ENCODE measurements at places on chromosomes 1 and 21.

DNA sequence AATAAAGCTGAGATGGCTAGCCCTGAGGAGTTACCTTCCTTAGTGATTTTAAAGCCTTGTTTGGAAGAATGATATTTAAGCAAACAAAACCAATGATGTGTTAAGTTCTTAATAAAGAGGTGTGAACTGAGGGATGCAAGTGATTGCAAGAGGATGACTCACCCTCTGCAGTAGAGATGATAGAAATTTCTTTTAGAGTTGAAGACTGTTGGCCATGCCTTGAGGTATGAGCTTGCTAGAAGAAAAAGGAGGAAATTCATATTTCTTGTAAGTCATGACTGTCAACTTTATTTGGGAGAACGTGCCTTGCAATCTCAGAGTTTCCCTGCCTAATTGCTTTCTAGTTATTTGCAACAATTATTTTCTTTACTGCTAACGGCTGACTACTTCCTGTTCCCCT, 94.7 kb downstream of the PLA2G4A start:
- DNase-seq: peak; percentile 22

DNA sequence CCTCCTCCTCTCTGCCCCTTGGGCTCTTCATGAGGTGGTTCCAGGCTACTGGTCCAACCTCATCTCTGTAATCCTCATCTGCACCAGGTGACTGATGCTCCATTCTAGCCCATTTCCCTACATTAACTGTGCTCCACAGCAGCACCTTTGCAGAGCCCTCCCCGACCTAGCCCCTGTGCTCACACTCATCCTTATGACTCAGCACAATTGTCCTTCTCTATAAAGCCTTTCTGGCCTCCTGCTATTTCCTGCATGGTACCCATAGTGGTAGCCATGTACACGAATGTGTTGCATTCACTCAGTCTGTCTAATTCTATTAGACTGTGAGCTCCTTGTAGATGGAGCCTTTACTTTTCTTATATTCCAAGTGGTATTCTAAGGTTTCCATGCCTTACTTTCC, 339.0 kb downstream of the DISC1 start:
- DNase-seq: no peak

- no peak for DNase-seq
Observed at GRCh38 chr1:40306296-40306695, 10.8 kb downstream of the COL9A2 start.

GRCh38 chr1:161905269-161905884, 118.3 kb downstream of the OLFML2B start:
- DNase-seq: peak; percentile 54

- peak; percentile 65 for DNase-seq
Observed at GRCh38 chr1:94876362-94876761, 50.5 kb downstream of the CNN3 start.

DNA sequence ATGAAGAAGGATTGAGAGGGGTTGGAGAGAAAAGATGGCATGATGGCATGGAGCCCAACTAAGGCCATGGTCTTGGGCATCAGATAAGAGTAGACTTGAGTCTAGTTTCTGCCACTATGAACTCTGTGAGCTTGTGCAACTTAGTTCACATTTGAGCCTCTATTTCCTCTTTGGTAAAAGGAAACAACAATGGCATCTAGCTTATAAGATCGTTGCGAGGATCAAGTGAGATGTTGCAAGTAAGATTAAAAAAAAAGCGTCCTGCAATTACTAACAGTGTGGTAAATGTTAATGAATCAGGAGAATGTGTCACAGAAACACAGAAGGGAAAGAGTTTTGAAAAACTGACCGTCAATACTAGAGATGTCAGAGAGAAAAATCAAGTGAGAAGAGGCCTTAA, 202.9 kb upstream of the FGGY start:
- no peak for DNase-seq

GRCh38 chr1:99992760-99993467, 23.1 kb downstream of the SLC35A3 start:
- DNase-seq: no peak

- no peak for DNase-seq
Observed at GRCh38 chr1:153429266-153430165, 13.2 kb downstream of the S100A7A start.

DNA sequence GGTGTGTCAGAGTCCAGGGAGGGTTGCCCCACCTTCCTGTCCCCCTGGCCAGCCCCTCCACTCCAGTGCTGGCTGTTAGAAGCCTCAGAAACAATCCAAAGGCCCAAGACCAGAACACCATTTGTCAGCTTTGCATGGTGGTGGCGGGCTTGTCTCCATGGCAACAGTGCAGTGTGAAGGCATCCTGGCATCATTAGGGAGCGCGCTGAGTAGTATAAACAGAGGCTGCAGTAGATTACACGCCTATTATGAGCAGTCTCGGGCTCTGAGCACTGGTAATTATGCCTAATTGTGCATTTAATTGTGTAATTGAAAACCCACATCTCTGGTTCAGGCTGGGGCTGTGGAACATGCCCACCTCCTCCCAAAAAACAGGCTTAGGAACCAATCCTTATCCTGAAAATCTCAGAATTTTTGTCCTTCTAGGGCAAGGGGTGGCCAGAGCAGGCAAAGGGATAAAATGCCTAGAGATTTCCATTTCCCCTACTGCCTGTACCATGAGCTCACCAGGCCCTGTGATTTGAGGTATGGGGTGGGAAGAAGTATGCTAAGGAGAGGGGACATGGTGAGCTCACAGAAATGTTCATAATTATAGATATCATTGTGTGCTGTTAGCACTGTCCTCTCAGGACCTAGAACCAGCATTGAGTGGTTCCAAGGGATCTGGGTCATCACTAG, 11.7 kb downstream of the NKAIN1 start:
- DNase-seq: no peak

DNA sequence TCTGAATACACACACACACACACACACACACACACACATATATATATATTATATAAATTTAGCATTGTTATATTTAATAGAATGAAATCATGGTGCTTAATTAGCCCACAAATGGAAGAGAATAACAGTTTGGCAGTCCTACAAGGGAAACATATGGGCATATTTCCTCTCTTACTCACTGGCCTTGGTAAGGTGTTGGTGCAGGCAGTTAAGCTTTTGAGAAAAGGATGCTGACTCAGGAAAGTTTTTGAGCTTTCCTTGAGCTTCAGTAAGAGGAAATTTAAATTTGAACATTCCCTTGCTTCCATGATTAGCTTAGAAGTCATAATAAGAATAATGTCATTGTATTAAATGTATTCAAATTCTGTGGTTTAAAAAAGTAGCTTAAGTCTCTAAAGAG, 37.0 kb upstream of the B3GALT5 start:
- DNase-seq: no peak

DNA sequence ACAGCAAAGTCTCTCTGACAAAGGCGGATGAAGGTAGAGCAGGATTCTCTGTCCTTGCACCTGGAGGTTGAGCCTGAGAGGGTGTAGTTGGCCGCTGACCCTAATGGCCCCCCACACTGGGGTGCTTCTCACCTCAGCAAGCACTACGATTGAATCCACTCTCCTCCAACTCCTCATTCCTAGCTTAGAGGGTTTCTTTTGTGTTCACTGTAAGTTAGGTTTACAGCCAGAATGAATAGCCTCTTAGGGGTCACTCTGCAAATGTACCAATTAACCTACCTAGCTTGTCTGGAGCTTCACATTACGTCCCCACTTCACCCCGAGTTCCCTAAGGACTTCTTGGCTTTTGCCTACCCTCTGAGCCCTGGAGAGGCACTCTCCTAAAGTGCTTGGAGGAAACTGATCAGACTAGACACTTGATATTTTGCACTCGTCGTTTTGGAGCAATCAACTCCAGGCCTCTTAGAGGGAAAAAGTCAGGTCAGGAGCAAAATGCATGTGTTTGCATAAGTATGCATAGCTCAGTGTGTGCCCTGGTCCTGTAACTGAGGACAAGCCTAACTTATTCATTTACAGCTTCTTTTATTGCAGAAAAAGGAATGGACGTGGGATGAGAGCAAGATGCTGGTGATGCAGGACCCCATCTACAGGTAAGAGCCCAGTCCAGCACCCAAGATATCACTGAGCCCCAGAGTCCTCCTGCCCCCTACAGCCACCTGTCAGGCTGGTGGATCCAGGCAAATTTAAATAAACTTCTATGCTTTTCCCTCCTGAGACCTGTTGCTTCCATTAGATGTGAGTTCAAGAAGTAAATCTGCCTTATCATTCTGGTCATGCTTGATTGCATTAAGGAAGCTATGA, 76.4 kb downstream of the SPATA46 start:
- no peak for DNase-seq

DNA sequence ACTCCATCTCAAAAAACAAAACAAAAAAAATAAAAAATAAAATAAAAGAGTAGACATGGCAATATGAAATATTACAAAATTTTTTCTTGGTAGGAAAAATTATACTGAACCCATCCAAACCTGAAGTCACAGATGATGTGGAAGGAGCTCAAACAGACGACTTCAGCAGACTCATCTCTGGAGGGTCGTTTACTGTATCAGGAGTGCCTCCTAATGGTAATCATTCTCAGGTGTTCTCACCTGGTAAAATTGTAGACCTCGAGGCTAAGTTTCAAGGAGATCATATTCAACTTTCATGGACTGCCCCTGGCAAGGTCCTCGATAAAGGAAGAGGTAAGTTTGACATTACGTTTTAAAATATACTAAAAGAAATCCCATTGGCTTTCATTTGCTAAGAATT, 54.3 kb upstream of the SH3GLB1 start:
- no peak for DNase-seq

DNA sequence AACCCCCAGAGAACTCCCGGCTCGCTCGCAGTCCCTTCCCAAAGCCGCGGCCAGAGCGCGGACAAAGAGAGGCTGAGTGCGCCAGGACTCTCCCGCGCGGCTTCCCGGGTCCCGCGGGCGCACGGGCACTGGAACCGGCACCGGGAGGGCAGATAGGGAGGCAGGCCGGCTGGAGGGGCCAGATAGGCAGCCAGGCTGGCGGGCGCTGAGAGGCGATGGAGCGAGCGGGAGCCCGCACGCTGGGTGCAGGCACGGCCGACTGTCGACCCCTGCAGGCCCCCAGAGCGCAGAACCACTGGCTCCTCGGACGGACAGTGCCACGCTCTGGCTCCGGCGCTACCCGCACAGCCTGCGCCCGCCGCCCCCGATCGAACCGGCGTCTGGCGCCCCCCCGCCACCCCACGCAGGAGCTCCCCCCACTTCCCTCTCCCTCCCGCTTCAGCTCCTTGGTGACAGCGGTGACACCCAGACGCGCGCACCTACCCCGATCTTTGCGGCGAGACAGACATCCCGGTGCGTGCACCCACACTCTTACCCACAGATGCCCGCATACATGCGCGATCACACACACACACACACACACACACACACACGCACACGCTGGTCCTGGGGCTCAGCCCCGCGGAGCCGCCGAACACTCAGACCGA, 534 bp downstream of the SLC6A9 start:
- DNase-seq: peak; percentile 74

GRCh38 chr1:48596046-48596445, 124.0 kb upstream of the SPATA6 start:
- peak; percentile 24 for DNase-seq

- no peak for DNase-seq
Observed at GRCh38 chr1:14415396-14415795, 183.1 kb upstream of the KAZN start.

DNA sequence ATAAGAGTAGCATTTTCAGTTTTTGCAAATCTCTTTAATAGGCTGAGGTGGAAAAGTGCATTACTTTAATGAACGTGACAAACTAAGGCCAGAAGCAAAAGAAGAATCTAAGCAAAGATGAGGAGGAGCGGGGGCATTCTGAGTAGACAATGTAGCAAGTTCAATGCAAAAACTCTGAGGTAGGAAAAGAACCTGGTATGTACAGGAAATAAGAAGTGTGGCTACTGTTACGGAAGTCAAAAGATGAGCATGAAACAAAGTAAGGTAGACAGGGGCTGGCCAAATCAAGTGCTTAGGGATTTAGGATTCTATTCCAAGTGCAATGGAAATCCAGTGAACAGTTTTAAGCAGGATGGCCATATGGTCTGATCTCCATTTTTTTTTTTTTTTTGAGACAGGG, 63.7 kb downstream of the TOR3A start:
- DNase-seq: no peak

- peak; percentile 20 for DNase-seq
Observed at GRCh38 chr1:9904596-9904995, 5.5 kb downstream of the CTNNBIP1 start.

GRCh38 chr1:67165468-67166041, 699 bp upstream of the IL23R start:
- DNase-seq: no peak

DNA sequence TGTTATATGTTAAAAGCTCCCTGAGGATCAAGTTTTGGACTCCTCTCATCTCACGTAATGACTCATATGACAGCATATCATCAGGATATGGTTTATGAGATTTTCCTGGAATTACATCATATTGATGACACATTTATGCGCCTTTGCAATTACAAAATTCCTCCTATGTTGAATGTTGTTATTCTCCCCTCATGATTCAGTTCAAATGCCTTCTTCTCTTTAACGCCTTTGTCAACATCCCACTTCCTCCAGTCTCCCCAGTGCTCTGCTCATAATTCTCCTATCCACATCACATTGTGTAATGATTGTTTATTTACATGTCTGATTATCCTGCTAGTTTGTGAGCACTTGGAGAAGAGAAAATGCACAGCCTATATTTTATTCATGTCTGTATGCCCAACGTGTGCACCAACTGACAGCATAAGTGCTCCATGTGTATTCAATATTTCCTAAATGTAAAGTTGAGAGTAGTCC, 80.9 kb upstream of the BACH1 start:
- DNase-seq: peak; percentile 94

DNA sequence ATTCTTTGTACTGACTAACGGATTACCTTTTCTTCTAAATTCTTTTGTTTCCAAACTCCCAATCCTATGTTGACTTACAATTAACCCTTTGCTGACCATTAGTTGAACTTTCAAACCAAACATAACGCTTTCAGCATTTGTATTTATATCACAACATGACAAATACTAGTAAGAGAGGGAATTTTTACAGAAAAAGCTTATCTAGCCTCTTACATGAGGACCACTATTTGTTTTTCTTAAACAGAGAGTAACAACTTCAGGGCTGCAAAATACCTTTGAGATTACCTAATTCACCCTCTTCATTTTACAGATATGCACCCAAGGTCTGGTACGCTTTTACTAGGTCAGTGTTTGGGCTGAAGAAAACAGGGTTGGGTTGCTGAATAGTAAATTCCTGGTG, 45.0 kb upstream of the CXADR start:
- DNase-seq: no peak

GRCh38 chr1:108708691-108709660, 3.7 kb upstream of the FNDC7 start:
- no peak for DNase-seq

- DNase-seq: no peak
Observed at GRCh38 chr1:94004924-94005323, 95.7 kb upstream of the GCLM start.

GRCh38 chr21:40011371-40011770, 144.1 kb downstream of the PCP4 start:
- no peak for DNase-seq

GRCh38 chr1:5810553-5811270, 181.5 kb downstream of the NPHP4 start:
- DNase-seq: no peak

GRCh38 chr1:147241934-147242448, 493 bp upstream of the CHD1L start:
- no peak for DNase-seq
